Suppressor macrophage (primary cell): ENCODE measurements at places on chromosomes 2 and 18.

DNA sequence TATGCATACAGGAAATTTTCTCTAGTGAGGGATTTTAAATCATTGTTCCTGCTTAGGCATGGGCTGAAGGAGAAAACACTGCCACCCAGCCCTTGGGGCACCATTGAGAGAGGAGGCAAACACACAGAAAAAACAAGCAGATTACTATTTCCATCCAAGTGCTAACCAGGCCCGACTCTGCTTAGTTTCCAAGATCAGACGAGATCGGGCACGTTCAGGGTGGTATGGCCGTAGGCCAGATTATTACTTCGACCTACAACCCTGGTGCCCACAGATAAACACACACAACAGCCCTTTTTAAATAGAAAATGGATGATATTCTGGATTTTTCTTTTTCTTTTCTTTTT is 45.4 kb upstream of the RHOB start:
- DNase-seq: no peak

DNA sequence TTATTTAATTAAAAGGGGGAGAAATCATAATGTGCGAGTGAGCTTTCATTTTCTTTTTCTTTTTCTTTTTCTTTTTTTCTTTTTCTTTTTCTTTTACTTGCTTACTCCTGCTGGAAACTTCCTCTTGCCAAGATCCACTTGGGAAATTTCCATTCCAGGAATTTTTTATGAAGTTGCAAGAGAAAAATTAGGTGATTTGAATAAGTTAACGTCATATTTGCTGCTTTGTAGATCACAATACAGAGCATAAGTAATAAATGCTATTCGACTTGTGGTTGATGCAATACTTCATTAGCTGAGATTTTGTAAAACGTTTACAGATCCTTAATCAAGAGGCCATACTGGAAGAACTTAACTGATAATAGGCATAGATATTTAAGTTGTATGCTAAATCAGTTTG is 354.7 kb upstream of the SMIM21 start:
- DNase-seq: no peak

DNA sequence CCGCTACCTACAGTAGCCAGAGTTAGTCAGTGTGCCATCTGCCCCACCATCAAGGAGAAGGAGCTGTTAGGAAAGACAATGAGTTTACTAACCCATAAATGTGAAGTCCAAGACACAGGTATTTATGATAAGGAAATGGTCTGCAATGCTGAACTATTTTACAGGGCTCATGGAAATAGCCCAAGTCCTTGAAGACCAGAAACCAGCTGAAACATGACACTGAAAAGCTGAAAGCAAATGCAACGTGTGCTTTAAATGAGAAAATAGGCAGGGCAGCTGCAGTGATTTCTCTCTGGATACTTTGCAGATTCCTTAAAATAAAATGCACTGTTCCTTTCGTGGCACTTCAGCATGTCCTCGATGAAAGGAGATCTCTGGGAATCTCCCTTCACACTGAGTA is 256.4 kb upstream of the TCF4 start:
- no peak for DNase-seq

- peak; percentile 2 for DNase-seq
Measured at GRCh38 chr2:170925923-170926322, 3.1 kb upstream of the GORASP2 start.

DNA sequence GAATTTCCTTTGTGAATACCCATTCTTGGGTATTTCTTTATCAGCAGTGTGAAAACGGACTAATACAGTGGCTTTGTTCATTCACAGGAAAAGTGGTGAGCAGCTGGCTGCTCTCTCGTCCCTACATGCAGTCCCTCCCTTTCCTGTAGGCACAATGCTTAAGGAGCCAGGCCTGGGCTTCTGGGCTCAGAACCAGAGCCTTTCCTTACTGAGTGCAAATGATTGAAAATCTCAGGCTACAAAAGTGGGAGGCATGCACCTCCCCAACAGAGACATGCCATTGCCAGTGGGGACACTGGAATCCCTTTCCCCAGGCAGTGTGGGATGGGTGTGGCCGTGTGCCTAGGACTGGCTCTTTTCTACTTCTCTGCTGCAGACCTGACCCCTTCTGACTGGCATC is 61.3 kb downstream of the MCFD2 start:
- DNase-seq: no peak

- no peak for DNase-seq
Measured at GRCh38 chr2:71150082-71150816, 19.8 kb downstream of the MPHOSPH10 start.

DNA sequence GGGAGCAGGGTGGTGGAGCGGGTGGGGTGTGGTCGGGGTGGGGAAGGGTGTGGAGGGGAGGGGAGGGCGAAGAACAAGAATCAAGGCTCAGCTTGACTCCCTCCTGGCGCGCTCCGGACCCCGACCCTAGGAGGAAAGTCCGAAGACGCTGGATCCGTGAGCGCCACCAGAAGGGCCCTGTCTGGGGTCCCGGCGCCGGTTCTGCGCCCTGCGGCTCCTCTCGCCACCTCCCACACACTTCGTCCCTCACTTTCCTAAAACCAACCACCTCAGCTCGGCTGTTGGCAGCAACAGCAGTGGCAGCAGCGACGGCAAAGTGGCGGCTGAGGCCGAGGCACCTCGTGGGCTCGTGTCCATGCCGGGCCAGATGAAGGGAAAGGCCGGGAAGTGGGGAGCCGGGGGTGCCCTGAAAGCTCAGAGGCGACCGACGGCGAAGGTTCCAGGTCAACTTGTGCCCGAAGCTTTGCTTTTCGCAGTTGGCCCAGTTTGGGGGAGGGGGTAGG is 2.1 kb downstream of the KLHL14 start:
- no peak for DNase-seq

DNA sequence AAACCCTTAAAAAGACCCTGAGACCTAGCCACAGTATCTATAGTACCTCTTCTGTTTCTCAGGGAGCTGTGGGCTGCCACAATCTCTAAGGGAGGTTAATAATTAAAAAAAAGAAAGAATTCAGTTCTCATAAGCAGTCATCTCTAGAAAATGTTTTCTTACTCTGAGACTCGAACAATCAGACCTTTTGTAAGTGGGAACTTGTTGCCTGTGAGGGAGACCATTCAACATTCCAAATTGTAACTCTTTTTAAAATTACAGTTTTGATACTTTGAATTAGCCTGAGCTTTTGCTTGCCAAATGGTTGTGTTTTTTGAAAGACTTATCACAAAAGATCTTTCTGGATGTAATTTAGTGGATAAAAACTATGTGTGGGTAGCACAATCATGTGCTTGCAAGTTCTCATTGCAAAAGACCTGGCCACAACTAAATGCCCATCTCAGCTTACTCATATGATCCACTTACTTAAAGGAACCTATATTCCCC is 33.3 kb downstream of the IL1R2 start:
- peak; percentile 77 for DNase-seq

GRCh38 chr2:149527998-149528755 is 59.4 kb downstream of the MMADHC start:
- DNase-seq: no peak
